CD4-positive, alpha-beta T cell (primary cell): ENCODE measurements at places on chromosomes 5 and 9.

- no peak for DNase-seq
Observed at GRCh38 chr5:122390694-122391093, 78.7 kb downstream of the SNCAIP start.

GRCh38 chr5:160788102-160788660, 63.8 kb downstream of the ATP10B start:
- no peak for DNase-seq

GRCh38 chr5:18420711-18421110, 786.5 kb downstream of the TAF11L14 start:
- no peak for DNase-seq

- no peak for DNase-seq
Observed at GRCh38 chr5:176918613-176919012, 19.5 kb upstream of the HK3 start.

DNA sequence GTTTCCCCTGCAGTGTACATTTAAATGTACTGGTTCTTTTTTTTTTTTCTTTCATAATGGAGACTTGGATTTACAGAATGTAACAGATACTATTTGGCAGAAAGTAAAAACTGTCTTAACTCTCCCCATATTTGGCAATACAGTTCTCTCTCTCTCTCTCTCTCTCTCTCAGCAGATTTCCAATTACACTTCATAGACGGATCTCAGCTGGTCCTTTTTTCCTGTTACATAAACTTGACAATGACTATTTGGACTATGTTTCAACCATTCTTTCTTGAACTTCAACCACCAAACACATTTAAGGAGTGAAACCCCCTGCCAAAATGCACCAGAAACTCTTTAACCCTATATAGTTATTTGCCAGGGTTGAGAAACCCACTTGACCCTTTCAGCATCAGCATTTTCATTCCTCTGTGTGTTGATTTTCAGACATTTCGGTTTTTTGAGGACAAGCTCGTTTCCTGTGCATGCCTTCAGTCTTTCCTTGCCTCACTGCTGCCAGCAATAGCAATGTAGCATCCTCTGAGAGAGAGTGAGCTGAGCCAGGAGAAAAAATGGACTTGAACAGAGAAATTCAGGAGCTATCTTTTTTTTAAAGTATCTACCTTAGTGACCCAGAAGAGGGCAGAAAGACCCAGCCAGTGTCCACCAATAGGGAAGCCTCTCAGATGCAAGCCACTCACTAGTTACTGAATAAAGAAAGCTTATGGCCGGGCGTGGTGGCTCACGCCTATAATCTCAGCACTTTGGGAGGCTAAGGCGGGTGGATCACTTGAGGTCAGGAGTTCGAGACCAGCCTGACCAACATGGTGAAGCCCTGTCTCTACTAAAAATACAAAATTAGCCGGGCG, 26.0 kb upstream of the GNA14 start:
- no peak for DNase-seq

DNA sequence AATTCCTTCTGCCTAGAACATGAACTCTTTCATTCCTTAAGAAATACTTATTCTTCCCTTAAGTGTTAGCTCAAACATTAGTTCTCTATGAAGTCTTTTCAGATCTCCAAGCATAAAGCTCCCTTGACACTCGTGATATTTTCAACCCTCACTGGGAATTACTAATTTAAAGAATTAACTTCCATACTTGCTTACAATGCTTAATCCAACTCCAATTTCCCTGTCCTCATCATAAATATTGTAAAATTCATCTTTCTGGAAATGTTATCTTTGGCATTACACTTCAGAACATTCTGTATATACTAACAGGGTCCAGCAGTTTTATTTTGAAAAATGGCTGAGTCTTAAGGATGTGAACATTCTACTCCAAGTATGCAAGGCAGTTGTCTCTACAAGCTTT, 7.2 kb downstream of the STARD4 start:
- DNase-seq, result no peak

GRCh38 chr9:98064623-98065392, 8.3 kb downstream of the NANS start:
- DNase-seq, result no peak

DNA sequence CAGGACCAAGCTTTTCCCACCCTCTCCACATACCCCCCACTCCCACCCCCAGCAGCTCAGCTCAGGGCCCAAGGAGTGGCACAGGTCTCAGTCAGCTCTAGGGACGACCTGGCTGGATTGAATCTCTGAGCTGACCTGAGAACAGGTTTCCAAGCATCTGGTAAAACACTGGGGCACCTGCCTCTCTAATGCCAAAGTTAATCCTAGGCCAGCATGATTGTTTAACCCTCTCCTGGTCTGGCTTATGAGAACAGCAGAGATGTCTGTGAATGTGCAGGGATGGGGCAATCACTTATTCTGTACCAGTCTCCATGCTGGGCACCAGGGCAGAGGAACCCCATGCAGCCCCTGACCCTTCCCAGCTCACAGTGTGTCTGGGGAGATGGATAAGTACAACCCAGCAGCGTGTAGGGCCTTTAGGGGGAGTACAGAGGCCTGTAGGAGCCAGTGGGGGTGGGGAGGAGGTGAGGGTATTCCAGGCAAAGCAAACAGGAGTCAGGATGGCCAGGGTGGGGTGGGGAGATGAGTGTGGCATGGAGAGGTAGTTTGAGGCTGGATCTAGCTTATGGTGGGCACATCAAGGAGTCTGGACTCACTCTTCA, 678 bp upstream of the KIF12 start:
- DNase-seq, result no peak

GRCh38 chr9:81558091-81558830, 131.1 kb downstream of the TLE1 start:
- DNase-seq, result no peak

GRCh38 chr5:171010816-171011215, 149.0 kb downstream of the RANBP17 start:
- DNase-seq, result no peak

DNA sequence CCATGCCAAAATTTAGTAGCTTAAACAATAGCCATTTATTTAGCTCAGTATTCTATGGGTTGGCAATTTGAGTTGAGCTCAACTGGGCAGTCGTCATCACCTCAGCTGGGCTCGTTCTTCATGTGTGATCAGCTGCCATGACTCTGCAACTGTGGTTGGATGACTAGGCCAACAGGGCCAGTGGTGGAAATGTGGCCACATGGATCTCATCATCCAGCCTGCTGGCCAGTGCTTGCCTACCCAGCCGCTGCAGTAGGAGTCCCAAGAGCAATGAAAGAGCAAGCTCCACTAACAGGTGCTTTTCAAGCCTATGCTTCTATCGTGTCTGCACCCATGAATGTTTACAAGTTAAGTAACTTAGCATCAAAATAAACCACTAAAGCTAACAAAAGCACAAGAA, 158.0 kb downstream of the ATPSCKMT start:
- DNase-seq, result no peak

GRCh38 chr9:5041390-5042115, 56.5 kb downstream of the JAK2 start:
- peak; percentile 13 for DNase-seq

DNA sequence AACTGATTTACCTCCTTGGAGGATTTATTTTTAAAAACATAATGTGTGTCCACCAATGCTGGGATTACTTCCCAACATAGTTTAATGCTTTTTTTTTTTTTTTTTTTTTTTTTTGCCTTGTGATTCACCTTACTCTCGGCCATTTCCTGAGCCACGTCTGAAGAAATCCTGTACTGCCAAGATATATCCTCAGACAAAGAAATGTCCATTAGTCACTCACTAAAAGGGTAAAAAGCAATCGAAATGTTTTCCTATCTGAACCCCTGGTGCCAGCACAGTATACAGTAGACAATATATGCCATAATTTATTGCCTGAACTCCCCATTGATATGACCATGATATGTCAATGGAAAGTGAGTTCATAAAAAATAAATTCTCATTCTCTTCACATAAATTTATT, 344.1 kb downstream of the BNC2 start:
- DNase-seq, result no peak

- no peak for DNase-seq
Observed at GRCh38 chr5:74578356-74579044, 62.0 kb downstream of the ENC1 start.

DNA sequence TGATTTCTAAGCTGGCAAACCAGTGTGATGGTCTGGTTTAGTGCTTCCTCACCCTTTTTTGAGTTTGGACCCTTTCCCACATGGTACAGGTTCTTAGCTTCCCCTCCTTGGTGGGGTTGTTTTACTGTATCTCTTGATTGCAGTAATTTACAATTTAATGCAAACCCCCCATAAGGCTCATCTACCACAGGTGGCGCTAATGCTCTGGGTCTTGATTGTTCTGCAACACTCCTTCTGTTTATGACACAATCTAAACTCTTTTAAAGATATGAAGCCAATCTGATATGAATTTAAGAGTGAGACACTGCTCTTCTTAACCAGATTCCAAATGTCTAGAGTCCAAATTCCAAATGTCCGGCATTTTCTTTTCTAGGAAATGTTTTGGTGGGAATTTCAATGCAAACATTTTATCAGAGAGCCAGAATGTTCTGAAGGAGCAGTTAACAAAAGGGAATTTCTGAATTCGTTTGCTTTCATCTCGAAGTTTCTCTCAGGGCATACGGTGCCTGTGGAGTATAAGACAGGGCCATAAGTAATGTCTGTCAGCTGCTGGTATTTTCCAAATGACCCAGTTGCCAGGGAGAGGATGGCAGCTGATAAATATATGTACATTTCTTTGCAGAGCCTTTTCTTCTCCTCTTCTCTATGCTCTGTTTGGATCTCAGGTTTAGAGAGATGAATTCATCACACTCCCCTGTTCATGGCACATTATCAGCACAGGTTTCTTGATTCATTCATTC, 246.8 kb downstream of the ARHGAP26 start:
- DNase-seq, result no peak

DNA sequence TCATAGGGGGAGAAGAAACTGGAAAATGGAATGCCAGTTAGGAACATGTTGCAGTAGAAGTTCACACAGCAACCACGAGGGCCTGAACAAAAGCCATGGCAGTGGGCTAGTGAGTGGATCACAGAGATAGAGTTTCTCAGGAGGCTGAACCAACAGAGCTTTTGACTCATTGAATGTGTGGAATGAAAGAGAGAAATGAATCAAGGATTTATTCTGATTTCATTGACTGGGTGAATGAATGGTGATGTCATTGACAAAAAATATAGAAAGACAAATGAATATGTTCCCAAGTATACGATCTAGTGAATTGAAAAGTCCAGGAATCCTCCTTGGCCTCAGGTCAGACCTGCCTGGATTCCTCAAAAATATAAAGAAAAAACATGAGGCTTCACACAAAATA, 99.2 kb downstream of the ZNF462 start:
- no peak for DNase-seq

GRCh38 chr5:111998871-111999270, 241.9 kb upstream of the NREP start:
- no peak for DNase-seq

DNA sequence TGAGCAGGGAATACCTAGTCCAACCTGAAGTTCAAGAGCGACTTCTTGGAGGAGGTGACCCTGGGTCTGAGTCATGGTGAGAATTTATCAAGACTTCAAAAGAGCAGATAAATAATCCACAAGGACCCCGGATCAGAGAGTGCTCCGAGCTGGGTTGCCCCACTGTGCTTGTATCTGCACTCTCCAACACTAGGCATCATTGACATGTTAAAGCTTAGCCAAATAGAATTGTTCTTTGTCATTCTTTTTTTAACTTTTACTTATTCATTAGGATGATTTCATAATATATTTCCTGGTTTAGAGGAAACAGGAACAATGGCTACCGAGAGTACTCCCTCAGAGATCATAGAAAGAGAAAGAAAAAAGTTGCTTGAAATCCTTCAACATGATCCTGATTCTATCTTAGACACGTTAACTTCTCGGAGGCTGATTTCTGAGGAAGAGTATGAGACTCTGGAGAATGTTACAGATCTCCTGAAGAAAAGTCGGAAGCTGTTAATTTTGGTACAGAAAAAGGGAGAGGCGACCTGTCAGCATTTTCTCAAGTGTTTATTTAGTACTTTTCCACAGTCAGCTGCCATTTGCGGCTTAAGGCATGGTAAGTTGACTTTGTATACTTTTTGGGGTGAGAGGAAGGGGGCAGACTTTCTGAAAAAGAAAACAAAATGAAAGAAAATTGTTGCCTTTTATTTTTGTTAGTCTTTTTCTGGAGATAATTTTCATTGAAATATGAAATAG, at the start of gene CARD6:
CARD6 (plus strand) TSS at position 300 of the 738 bp plus-strand sequence; CDS start at position 316, 16 bp downstream.
- no peak for DNase-seq

- peak; percentile 30 for DNase-seq
Observed at GRCh38 chr5:56735849-56736641, 79.3 kb upstream of the MAP3K1 start.

DNA sequence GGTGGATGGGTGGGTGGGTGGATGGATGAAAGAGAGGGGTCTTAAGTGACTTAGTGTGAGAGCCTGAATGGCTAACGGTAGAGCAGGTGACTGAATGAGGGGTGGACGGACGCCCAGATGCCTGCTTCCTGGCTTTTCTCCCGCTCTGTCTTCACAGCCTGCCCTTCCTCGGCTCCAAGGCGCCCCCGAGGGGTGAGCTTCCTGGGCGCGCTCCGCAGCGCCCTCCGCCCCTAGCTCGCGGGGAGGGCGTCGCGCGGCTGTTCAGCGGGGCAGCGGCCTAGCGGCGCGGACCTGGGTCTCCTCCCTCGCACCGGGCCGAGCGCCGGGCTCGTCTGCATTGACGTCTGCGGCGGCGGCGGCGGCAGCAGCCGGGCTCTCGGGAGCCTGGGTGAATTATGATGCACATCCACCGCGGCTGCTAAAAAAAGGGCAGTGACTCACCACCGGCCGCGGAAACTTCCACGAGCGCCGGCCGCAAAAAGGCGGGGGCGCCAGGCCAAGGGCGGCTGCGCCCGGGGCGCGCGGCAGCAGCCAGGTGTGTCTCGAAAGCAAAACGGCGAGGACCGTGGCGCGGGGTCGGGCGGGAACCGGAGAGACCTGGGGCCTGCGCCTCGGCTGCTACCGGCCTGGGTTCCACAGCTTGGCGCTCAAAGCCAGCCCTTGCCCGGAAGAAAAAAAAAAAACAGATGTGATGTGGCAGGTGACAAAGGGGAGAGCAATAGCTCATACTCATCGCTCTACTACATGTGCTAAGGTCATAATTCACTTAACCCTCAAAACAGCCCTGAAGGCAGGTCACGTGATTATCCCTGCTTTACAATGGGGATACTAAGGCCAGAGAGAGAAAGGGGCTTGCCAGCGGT, 143.0 kb upstream of the ADRA1B start:
- peak; percentile 41 for DNase-seq

- no peak for DNase-seq
Observed at GRCh38 chr5:443239-444151, 519 bp downstream of the EXOC3 start.

GRCh38 chr9:26329974-26330373, 562.6 kb downstream of the CAAP1 start:
- no peak for DNase-seq

DNA sequence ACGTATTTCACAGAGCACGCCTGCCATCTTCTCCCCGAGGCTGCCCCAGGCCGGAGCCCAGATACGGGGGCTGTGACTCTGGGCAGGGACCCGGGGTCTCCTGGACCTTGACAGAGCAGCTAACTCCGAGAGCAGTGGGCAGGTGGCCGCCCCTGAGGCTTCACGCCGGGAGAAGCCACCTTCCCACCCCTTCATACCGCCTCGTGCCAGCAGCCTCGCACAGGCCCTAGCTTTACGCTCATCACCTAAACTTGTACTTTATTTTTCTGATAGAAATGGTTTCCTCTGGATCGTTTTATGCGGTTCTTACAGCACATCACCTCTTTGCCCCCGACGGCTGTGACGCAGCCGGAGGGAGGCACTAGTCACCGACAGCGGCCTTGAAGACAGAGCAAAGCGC, 9.6 kb downstream of the QRFP start:
- no peak for DNase-seq
